ENCODE measurements at places on chromosomes 1 and 21.

DNA sequence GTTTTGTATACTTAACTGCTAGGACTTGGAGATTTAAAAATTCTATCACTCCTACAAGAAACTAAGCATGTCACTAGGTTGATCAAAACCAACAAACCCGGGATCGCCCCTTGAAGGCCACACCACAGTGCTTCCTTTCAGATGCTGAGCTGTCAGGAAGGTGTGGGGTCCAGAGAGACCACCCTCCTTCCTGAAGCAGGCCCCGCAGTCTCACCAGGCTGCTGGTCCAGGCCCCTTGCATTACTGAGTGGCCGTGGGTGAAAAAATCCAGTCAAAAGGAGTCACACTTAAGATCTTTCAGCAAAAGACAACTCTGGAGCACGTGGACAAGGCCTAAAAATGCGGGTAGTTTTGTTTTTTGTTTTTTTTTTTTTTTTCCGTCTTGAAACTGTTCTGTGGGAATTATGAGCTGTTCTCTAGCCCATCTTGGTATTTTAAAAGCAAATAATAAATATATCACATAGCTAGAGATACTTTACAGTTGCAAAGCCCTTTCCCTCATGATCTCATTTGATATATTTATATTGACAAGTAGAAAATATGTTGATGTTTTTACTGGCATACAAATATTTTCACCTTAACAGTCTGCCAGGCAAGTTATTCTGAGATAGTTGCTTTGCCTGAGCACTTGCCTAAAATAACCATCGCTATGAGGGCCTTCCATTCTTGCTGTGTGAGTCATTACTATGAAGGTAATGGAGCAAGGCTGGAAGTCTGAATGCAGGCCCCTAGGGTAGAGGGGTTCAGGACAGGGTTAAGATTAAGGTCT, 73.1 kb upstream of the EDEM3 start:
- DNase-seq = no peak

GRCh38 chr1:247681288-247681897, 1.9 kb upstream of the OR13G1 start:
- DNase-seq = peak; percentile 26

DNA sequence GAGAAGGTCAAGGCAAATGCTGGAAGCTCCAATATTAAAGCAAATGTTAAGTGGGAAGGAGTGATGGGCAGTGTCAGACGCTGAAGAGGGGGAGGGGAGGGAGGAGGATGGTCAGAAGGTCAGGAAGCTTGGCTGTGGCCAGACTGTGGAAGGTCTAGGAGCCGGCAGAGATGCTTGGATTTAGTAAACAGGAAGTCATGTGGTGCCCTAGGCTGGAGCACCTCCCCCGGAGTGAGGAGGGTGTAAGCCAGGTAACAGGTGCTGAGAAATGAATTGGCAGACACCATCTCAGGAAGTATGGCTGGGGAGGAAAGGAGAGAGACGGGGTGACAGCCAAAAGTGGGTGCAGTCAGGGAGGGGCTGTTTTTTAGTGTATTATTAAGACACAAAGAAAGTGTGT, 17.7 kb downstream of the CSMD2 start:
- DNase-seq = no peak

GRCh38 chr21:42218836-42219605, at the start of gene ABCG1:
Gene ABCG1 (plus strand): TSS chr21:42219140. CDS start chr21:42219263, 123 bp downstream.
- peak; percentile 36 for DNase-seq

DNA sequence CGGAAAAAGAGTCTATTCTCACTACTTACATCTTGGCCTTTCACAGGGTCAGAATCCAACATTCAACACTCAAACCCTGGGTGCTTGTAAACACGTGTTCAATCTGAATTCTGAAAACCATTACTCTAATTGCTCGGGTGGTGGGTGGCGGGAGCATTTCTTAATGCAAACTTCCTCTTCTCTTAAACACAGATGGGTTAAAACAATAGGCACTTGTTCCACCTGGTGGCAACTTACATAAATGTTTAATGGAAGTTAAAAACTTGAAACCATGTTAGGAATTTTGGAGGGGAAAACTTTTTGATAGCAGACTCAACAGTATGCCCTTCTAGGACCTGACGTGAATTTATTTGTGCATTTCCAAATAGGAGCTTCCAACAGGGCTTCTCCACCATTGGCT, 23.4 kb upstream of the TDRD10 start:
- DNase-seq = no peak

- no peak for DNase-seq
Observed at GRCh38 chr1:21955501-21956281, 18.6 kb upstream of the HSPG2 start.

- DNase-seq = no peak
Observed at GRCh38 chr1:226799634-226800281, 60.7 kb upstream of the ITPKB start.

- no peak for DNase-seq
Observed at GRCh38 chr21:33886321-33886720, 29.3 kb downstream of the ATP5PO start.

DNA sequence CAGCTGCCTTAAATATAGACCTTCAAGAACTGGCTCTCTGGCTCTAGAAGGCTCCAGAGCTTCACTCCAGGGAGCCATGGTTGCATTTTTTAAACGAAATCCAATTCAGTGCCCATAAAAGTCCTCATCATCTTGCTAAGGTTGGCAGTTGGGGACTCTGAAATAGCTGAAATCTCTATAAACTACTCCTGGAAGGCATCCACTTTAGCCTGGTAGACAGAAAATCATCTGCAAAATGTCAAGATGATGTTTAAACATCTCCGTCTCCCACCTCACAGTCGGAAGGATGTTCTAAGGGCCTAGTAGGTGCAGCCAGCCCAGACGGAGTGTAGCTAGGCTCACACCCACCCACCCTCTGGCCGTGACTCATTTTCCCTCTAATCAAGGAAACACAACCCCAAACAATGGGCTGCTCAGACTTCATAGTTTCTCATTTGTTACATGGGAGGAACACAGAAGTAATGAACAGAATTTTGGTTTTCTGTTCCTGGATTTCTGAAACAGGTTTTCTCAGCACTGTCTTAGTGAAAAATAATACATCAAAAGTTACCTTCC, 235.4 kb upstream of the KAZN start:
- no peak for DNase-seq

DNA sequence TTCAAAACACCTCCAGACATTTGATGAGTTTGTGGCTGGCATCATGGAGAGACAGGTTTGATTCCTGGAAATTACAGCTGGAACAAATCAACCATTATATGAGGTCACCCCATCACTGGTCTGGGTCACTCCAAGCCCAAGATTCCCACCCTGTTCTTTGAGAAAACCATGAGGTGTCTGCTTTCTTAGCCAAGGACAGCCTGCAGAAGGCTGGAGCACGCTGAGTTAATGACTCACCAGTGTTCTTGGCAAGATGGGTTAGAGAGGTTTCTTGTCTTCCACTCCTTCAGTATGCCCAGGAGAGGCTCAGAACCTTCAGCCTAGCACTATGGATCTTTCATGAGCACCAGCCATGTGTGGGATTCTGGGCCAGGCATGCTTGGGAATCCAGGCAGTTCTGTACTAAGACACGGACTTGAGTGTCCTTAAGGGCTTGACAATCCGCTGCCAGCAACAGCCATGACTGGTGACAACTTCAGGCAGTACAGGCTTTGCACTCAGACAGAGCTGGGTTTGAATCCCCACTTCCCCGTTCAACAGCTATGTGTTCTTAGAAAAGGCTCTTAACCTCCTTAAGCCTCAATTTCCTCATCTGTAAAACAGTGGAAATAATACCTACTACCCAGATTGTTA, 43.9 kb downstream of the GRHL3 start:
- DNase-seq = no peak

DNA sequence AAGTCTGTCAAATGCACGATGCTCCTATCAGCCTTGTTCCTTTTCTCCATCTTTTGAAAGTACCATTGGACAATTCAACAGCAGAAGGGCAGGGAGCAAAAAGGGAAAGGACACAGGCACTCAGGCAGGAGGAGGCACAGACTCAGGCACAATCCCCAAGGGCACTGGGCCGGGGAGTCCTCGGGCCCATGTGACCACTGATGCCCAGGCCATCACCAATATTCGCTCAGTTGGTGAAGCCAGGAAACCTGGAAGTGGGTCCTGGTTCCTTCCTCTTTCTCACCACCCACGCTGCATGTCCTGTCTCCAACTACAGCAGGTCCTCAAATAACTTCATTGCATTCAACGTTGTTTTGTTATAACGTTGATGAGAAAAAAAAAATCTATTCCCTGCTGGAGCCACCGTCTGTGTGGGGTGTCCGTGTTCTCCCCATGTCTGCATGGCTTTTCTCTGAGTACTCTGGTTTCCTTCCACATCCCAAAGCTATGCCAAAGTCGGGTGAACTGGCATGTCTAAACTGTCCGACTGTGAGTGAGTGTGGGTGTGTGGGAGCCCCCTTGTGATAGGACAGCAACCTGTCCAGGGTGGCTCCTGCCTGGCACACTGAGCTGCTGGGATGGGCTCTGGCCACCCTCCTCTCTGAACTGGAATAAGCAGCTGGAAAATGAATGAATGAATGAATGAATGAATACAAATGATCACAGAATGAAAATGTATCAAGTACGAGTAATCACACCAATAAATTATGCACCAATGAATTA, 12.5 kb downstream of the NID1 start:
- DNase-seq = no peak

- DNase-seq = no peak
Observed at GRCh38 chr1:62530516-62531154, 66.7 kb upstream of the ANGPTL3 start.

DNA sequence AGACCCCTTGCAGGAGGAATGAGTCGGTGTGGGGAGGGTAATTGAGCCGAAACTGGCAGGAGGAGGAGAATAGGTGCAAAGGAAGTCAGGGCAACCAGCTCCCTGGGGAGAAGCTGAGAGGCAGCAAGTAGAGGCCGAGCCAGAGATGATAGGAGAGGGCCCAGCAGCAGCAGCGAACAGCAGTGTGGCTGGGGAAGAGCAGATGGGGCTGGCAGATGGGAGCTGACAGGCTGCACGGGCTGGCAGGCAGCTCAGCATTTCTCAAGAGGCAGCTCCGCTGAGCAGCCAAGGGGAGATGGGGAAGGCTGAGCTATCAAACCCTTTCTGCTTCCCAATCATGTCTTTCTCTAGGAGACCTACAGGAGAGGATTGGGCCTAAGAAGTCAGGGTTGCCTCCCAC, 158.2 kb downstream of the TRIM33 start:
- DNase-seq = peak; percentile 58

- DNase-seq = peak; percentile 15
Observed at GRCh38 chr1:87151500-87152421, 176.9 kb upstream of the LMO4 start.

GRCh38 chr1:6245086-6245868, 1.3 kb downstream of the HES3 start:
- DNase-seq = peak; percentile 97

DNA sequence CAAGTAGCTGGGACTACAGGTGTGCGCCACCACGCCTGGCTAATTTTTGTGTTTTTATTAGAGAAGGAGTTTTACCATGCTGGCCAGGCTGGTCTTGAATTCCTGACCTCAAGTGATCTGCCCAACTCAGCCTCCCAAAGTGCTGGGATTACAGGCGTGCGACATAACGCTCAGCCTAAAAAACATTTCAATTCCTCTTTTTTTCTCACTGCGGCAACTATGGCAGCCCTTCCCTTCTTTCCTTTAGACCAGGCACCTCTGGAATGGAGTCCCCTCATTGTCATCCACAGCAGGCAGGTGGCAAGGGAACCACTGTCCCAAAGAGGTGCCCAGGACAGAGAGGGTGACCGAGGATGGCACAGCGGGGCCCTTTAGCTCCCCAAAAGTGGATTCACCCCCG, 14.1 kb downstream of the CEP104 start:
- no peak for DNase-seq

- no peak for DNase-seq
Observed at GRCh38 chr1:21258331-21259134, 31.7 kb downstream of the ECE1 start.

GRCh38 chr1:1377540-1378205, 2.7 kb upstream of the AURKAIP1 start:
- DNase-seq = no peak

GRCh38 chr1:116753312-116753711, 918 bp upstream of the CD2 start:
- no peak for DNase-seq

- DNase-seq = no peak
Observed at GRCh38 chr1:14869187-14869586, 270.7 kb downstream of the KAZN start.

GRCh38 chr1:85303440-85304162, 27.2 kb upstream of the BCL10 start:
- DNase-seq = no peak

DNA sequence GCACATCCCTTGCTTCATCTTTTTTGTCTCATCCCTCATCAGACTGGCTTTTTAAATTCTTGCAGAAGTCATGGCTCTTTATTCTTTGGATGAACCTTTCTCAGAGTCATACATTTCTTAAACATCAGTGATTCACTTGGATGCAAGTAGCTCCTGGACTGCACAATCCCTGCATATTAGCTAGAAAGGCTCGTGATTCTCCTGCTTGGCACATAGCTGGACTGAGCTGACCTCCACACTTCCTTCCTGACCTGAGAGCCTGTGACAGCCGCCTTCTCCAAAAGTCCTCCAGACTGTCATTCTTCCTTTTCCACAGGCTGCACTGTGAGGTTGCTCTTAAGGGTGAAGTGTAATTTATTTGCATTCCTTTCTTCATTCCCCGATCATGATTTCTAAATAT, 109.4 kb downstream of the RGL1 start:
- DNase-seq = no peak

DNA sequence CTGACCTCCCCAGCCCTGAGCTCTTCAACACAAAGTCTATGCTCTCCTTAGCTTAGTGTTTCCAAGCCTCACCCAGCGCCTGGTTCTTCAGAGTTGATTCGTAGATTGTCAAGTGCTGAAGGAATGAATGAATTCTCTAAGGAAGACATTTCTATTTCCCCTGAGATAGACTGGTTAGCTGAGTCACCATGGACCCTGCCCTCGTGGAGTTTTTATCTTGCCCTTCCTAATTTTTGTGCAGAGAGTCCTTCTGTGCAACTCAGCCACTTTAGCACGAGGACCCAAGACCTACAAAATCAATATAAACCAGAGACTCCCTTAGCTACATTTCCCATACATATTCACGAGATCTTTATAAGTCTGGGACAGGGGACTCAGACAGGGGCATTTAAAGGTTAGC, 2.6 kb upstream of the CD244 start:
- DNase-seq = no peak

- no peak for DNase-seq
Observed at GRCh38 chr21:28938726-28939125, 54.0 kb downstream of the LTN1 start.

- DNase-seq = no peak
Observed at GRCh38 chr21:25133939-25134338, 473.3 kb downstream of the MRPL39 start.

- DNase-seq = no peak
Observed at GRCh38 chr1:205817988-205818387, 5.0 kb upstream of the SLC41A1 start.

Measured in NCI-H1092 treated with DMSO at 0.1 percent for 48 hours (cell line).